ENCODE measurements at places on chromosomes 3 and 15.

DNA sequence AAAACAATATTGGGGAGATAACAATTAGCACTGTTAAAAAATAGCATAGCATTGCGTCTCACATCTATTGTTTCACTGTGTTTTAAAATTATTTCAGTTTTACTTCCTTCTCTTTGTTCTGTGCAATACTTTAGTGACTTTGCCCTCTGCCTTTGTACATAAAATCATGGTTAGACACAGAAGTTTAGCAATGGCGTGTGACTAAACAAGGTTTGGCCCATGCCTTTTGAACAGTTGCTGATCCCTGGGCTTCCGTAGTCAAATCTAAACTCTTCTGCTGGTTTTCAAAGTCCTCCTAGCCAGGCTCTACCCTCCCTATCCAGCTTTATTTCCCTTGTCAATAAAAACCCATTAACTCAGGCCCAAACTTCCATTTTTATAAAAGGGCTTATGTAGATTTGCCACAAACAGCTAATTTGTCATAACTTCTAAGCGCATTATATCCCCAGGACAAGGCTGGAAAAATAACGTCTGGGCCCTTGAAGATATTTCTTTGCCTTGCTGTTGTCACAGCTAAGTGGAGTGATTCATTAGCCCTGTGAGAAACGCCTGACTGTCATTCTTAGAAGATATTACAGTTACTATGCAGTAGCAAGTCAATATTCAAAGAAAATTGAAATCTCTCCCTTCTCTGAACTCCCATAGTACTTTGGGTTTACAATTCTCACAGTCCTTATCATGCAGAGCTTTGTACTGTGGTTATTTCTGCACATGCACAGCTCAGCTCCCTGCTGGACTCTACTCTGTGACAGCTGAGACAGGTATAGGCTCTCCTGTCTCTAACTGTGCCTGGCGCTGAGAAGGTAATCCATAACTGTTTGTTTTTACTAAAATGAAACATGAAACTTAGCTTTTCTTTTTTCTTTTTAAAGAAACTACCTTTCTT lies 123.4 kb upstream of the SLC24A5 start:
- no peak for DNase-seq

DNA sequence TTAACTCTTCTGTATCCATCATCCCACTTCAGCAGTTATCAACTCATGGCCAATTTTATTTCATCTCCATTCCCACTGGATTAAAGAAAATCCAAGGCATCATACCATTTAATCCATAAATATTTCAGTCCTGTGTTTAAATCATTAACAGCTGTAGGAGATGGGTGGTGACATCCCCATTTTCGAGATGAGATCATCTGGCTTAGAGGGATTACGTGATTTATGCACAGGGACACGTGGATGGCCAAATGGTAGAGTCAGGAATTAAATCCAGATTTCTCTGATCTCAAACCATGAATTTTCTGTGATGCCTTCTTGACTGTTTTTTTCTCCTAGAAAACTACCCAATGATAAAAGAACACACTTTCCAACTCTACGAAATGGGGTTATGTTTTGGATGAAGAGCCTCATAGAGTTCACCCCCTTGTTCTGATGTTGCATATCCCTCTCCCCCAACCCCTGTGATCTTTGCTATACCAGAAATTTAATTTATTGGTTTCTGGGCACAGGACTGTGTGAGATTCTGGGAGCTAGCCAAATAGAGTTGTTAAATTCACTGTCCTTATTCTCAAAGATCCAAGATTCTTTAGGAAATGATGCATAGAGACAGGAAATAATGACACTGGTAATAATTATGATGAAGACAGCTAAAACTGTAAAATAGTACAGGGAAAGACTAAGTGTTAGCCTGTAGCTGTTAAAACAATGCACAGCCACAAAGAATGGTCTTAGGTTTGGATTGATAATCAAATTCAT lies 7.4 kb downstream of the ZNF589 start:
- no peak for DNase-seq

DNA sequence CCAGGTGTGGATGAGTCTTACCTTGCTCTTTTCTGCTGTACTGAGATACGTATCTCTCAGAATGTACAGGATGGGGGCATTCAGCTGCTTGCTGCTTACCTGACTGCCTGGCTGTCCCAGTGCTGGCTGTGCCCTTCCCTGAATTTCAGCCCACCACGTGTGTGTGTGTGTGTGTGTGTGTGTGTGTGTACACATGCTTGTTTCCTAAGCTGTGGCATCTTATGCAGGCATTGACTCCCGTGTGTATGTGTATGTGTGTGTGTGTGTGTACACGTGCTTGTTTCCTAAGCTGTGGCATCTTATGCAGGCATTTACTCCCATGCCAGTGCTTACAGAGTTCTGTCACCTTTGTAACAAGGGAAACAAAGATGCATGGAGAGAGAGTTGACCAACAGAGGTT lies 60.4 kb upstream of the PLXNA1 start:
- no peak for DNase-seq

DNA sequence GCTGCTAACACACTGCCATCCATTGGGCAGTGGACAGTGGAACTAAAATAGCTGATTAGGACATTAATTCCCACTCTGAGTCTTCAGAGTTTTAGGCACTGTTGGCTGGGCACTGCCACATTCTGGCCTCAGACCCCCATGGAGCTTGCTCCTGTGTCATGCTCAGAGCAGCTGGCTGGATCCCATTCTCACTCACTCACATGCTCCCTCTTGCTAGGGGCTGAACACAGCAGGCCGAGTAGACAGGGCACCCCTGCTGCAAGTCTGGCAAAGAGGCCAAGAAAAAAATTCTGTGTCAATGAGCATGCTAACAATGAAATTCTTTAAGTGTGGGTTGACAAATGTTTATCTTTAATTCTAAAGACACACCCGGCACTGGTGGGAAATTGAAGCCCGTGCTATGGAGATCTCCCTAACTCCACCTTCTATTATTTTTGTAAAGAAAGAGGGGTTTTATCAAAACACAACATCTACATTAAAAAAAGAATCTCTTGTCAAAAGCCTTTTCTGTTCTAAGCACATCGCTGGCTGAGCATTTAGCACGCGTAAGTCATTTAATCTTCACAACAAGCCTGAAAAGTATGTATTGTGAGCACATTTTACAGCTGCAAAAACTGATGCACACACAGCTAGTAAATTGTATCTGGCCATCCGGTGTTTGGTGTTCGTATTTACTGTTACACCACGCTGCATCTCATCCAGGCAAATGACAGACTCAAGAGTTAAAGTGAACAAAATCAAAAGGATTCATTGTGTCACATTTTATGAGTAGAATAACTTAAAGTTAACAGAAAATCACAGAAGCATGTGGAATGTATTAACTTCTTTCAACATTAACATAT lies 362.1 kb downstream of the PLOD2 start:
- no peak for DNase-seq

DNA sequence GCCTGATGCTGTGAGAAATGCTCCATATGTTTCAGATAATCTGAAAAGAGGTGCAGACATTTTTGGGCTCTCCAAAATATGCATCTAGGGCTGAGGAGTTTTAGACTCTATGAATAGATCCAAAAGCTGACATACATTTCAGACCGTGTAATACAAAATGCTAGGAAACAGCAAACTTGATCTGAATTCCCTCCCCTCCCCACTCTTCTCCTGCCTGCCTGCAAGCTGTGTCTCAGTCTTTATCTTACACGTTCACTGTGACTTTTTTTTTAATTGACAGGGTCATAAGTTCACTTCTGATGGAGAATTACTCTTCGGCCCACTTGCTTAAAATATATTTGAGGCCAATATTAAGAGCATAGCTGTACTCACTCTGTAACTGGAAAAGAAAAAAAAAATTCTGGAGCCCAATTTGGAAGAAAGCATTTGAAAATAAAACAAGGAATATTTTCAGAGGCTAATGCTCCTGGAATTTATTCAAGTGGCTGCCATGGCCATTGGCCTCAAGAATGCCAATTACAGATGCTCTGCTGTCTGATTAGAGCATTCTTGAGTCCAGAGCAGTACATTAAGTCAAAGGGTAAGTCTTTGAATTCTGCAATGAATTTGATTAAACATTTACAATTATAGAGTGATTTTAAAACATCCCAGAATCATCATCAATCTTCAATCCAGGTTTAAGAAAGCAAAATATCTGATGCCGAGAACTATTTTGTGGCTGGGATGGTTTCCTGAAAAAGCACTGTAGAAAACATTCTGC lies 146.2 kb upstream of the SEMA6D start:
- DNase-seq, result no peak

DNA sequence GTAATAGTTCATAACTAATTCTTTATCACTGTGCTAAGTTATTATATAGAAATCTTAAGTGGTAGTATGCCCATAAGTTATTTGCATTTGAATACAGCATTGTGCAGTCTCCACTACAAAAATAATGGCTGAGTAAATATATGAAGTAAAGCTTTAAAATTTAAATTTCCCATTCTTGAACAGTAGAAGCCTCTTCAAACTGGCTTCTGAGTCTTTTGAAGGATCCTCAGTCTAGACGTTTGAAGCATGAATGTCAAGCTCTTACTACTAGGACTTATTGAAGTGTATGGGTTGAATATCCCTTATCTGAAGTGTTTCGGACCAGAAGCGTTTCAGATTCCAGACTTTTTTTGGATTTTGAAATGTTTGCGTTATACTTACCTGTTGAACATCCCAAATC lies 16.3 kb downstream of the MORF4L1 start:
- DNase-seq, result no peak

- DNase-seq, result no peak
Measured at GRCh38 chr3:34859746-34860145, 779.6 kb upstream of the ARPP21 start.

GRCh38 chr3:118970819-118971218 lies 63.8 kb downstream of the IGSF11 start:
- no peak for DNase-seq

DNA sequence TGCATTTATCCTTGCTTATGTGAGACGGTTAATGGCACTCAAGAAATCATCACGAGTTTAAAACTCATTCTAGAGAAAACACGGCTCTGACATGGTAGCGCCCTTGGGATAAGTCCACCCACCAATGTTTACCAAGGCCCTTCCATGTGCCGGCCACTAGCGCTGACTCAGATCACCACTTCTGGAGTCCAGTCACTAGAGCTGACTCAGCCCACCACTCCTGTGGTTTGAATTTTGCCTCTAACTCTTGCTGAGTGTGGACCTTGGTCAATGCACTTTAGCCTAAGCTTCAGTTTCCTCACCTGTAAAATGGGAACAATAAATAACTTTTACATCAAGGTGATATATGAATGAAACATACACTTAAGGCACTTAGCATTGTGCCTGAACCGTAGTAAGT lies 358.4 kb upstream of the PROK2 start:
- no peak for DNase-seq

DNA sequence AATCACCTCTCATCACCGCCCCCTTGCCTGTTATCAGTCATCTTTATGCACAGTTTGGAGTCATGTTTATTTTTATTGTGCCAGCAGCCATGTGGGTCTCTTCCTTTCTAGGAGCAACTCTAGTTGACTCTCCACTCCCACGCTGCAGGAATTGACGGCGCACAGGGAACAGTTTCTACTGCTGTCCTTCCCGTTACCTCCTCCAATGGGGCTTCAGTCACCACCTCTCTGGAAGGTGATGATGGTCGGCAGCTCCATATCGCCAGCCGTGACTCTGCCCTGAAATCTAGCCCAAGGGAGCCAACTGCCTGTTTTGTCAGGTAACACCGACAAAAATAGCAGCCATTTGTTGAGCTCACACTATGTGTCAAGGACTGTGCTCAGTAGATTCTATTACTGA lies 35.6 kb upstream of the FAM107A start:
- no peak for DNase-seq

- DNase-seq, result no peak
Measured at GRCh38 chr15:88911766-88912118, 1.4 kb downstream of the MFGE8 start.

- no peak for DNase-seq
Measured at GRCh38 chr3:123765475-123766128, 118.5 kb downstream of the MYLK start.

- DNase-seq, result no peak
Measured at GRCh38 chr3:85576091-85576690, 617.4 kb downstream of the CADM2 start.

DNA sequence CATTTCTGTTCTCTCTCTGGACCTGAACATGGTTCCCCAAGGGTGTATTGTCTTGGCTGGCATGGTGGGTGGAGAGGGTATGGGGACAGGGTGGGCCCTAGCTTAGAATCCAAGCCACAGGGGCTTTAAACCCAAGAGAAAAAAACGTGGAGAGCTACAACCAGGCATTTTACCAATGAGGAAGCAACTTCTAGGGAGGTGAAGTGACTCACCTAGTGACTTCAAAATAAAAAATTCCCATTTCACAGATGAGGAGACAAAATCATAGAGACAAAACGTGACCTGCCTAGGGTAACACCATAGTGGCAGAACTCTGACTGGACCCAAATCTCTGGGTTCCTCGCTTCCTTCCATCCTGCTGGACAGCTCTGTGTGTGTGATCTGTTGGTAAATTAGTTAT lies 216.8 kb downstream of the RPLP1 start:
- no peak for DNase-seq

GRCh38 chr3:12931273-12931905 lies 90.0 kb upstream of the RPL32 start:
- DNase-seq, result no peak

DNA sequence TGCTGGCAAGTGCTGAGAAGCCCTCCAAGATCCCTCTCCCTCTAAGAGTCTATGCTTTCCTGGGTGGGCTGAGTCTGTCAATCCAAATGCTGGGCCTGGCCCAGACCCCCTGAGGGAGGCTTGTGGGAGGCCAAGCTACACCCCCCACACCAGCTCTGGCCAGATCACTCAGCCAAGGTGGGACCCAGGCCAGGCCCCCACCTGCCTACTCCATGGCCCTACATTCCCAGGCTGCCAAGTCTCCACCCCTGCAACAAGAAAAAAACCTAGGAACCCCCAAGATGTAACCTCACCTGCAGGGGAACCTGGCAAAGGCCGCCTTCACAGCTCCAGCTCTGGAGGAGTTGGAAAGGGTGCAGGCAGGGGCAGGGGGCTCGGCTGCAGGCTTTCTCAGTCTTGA lies 109.1 kb downstream of the CHSY1 start:
- DNase-seq, result no peak

- no peak for DNase-seq
Measured at GRCh38 chr3:151264605-151265004, 13.7 kb downstream of the P2RY14 start.

DNA sequence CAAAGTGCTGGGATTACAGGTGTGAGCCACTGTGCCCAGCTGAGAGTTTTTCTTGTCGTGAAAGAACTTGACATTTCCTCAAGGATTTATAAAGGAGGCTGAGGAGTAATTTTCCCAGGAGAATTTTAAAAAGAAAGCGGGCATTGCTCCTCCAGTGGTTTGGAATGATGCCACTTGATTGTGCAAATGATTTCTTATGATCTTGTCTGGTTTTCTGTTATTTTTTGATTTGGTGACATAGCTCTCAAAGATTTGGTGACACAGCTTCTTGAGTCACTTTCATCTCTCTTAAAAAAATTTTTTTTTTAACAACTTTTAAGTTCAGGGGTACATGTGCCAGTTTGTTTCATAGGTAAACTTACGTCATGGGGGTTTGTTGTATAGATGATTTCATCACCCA lies 24.6 kb upstream of the NFKBIZ start:
- DNase-seq, result no peak

DNA sequence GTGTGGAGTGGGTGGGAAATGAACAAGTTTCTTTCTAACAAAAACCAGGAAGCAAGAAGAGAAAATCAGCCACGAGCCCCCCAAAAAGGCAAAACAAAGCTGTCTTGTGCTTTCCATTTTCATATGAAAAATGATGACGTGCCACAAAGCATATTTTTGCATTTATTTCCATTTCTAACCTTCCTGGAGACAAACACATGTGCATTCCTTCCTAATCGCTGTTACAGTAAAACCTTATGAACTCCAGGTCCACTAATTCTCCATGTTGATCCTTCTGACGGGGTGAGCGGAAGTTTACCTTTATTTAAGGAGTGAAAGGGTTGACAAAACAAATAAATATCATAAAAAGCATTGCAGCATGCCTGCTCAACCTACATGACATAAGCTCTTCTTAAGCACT lies 211.5 kb downstream of the RORA start:
- DNase-seq, result no peak

Measured in activated CD4-positive, alpha-beta T cell treated with anti-CD3 and anti-CD28 coated beads for 4 hours (primary cell).